ENCODE measurements at places on chromosomes 7 and 10. TPM values are rescaled to one million over a fixed set of nuclear protein-coding genes. Genes with fewer than 3 reads are reported as not detected.

Gene DRGX
- total RNA-seq = not detected

Gene TASOR2
- 39.9 TPM for total RNA-seq

Gene LRRC72
- not detected for total RNA-seq

DNA sequence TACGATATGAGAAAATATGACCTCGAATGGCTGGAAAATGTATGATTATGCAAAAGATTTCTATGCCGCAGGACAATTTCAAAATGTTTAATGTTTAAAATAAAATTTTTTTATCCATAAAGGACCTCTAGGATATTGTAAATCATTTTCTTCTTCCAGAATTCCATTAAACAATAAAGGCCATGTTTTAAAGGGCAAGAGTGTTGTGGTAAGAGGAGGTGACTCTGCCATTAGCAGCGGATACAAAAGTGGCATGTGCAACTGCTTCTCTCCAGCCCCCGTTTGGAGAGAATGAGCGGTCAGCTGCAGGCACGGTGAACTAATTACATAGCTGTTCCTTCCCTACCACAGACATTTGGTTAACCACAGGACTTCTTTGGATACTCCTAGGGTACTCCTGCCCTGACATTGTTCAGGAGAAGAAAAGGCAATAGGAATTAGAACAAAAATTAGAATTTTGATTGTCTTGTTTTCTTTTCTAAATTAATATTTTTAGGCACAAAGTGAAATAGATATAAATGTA lies 63.8 kb downstream of the HBP1 start:
- no peak overlapping the region for H3K4me3 ChIP-seq
- peaks cover 19% of the 10 kb centered on the region for H3K36me3 ChIP-seq
- peaks cover 46% of the 10 kb centered on the region for H3K4me1 ChIP-seq
- no peaks in the 10 kb centered on the region for H3K27me3 ChIP-seq
- peak overlapping the region; percentile 67 for H3K27ac ChIP-seq

Gene KIF11
- 0.96 TPM for total RNA-seq

DNA sequence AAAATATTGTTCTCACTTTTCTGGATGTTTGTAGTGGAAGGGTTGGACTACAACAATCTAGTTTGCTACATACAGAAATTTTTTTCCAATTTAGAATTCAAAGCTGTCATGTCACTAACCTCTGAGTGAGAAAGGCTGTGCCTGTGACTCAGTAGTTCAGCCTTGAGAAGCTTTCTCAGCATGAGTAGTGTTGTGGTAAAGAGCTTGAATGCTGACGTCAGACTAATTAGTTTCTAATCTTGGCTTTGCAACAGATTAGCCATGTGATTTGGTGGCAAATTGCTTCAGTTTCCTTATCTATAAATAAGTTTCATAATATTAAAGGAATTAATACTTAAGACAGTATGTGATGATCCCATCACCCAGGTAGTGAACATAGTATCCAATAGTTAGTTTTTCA lies 83.8 kb downstream of the ABCA13 start:
- H3K27ac ChIP-seq = no peak overlapping the region
- DNase-seq = no peak
- H3K4me1 ChIP-seq = no peaks in the 10 kb centered on the region
- H3K4me3 ChIP-seq = no peak overlapping the region

Gene CUL1
- total RNA-seq = 48.2 TPM

GRCh38 chr7:84701524-84702306 lies 485.1 kb downstream of the SEMA3D start:
- H3K27me3 ChIP-seq = no peaks in the 10 kb centered on the region
- no peak overlapping the region for H3K27ac ChIP-seq
- H3K4me3 ChIP-seq = no peak overlapping the region
- no peaks in the 10 kb centered on the region for H3K36me3 ChIP-seq

Data from left ventricle myocardium inferior (tissue), 1 donor.